Tibial nerve (tissue), 4 donors: ENCODE measurements at places on chromosomes 7 and 10.

GRCh38 chr7:44667190-44667589, 60.8 kb downstream of the OGDH start:
- no peak for DNase-seq

DNA sequence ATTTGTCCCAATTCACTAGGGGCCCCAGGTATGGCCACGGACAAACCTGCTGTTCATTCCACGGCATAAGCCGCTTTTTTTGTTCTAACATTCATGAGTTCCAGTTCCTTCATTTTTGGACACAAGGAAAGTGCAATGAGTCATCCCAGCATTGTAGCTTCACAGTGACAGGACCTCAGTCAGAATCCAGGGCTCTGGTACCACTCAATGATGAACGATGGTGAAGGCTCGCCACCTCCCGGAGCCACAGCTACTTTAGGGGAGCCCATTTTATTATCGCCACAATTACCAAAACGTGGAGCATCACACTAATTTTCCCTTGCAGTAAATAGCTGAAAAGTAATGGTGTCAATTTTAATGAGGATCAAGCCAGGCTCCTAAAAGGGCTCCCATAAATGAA, 62.9 kb downstream of the FGFR2 start:
- no peak for DNase-seq

DNA sequence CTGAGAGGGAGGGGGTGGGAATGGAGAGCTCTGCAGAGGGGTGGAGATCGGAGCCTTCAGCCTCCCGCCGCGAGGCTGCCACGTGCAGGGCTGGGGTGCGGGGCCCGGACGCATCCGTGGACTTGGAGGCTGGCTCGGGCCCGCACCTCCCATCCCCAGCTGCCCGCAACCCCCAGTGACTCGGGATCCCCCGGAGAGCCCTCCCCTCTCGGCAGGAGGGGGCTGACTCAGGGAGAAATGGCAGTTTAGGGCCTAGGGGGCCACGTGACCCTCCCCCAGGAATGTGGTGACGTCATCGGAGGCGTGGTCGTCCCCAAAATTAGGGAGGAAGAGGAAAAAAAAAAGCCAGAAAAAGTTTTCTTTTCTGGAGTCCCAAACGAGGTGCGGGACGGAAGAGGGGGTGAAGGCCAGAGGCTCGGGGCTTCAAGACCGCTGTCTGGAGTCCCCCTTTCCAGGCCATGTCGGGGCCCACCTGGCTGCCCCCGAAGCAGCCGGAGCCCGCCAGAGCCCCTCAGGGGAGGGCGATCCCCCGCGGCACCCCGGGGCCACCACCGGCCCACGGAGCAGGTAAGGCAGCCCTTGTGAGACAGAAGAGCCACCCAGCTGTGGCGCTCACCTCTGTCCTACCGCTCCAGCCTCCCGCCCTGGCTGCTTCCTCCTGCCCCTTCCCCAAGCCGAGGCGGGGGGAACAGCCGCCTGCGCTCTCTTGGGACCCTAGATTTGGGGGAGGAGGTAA, at the start of gene TRIP6:
Gene TRIP6 (plus strand): TSS at position 348 of the 736 bp plus-strand sequence. CDS start 111 bp downstream, at position 459.
- peak; percentile 89 for DNase-seq

GRCh38 chr10:70952401-70952800, 64.0 kb upstream of the PCBD1 start:
- DNase-seq, result no peak

- no peak for DNase-seq
Observed at GRCh38 chr7:108030516-108030915, 27.6 kb upstream of the LAMB1 start.

- no peak for DNase-seq
Observed at GRCh38 chr7:75599244-75599781, 107.2 kb downstream of the SPDYE5 start.

DNA sequence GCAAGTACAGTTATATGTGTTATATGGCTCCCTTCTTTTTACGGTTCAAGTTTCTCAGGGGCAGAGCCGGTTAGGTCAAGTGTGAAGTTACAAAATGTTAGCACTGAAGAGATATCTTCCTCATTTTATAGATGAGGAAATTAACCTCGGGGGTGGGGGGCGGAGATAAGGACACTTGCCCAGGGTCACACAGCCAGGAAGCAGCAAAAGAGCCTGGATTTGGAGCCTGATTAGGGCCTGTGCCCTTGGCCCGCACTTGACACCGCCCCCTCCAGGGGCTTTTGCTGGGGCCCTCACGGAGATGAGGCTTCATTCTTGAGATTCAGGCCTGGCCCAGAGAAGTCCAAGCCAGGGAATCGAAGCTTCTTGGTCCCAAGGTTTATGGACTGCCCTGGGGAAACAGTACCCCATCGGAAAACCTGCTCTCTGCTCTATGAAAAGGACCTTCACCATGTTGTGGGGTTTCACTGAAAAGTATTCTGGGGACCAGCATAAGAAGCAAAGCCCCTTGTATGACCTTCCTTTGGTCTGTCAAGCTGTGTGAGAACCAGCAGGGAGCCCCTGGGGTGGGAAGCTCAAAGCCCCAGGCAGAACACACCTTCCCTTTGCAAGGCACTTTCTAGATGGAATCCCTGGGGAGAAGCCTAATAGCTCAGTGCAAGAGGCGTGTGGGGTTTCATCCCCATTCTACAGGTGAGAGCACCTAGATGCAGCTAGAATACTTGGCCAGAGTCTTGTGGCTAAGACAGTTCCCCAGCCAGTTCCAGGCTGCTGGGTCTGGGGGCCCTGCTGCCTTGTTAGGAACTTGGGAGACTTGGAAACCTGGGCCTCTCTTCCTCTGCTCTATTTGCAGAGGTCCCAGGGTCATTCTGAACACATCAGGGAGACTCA, 21.9 kb downstream of the UNC5B start:
- no peak for DNase-seq

DNA sequence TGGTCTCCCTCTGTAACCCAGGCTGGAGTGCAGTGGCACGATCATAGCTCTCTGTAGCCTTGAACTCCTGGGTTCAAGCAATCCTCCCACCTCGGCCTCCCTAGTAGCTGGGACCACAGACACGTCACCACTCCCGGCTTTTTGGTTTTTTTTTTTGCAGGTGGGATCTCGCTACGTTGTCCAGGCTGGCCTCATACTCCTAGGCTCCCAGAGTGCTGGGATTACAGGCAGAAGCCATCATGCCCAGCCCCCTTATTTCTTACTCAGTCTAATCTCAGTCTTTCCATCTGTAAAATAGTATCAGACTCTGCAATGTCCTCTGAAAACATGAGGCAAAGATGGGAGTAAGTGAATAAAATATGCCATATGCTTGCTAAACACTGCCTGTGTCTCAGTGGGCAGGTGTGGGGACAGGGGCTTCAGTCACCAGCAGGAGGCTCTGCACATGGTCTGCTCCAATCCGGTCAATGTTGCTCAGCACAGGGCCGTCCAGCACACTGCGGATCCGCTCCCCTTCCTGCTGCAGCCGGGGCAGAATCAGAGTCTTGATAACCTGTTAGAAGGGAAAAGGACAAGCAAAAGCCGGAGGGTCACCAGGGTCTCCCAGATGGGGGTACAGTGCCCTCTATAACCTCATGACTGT, 8.2 kb downstream of the AP4M1 start:
- DNase-seq, result no peak

DNA sequence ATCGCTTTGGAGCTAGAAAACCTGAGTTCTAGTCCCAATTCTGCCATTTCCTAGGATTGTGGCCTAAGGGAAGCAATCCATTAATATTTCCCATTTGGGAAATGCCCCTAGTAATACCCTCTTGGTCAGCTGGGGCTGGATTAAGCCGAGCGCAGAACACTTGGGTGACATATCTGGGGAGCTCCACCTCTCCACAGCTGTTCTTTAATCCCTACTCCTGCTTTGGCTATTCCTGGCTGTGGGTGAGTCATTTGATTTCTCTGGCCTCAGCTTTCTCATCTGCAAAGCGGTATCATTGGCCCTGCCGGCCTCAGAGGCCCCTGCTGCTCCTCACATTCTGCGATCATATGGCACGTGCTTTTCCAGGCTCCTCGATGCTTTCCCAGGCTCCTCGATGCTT, 108.3 kb downstream of the BUB3 start:
- no peak for DNase-seq

- DNase-seq, result no peak
Observed at GRCh38 chr10:35674843-35675242, 32.7 kb upstream of the FZD8 start.

DNA sequence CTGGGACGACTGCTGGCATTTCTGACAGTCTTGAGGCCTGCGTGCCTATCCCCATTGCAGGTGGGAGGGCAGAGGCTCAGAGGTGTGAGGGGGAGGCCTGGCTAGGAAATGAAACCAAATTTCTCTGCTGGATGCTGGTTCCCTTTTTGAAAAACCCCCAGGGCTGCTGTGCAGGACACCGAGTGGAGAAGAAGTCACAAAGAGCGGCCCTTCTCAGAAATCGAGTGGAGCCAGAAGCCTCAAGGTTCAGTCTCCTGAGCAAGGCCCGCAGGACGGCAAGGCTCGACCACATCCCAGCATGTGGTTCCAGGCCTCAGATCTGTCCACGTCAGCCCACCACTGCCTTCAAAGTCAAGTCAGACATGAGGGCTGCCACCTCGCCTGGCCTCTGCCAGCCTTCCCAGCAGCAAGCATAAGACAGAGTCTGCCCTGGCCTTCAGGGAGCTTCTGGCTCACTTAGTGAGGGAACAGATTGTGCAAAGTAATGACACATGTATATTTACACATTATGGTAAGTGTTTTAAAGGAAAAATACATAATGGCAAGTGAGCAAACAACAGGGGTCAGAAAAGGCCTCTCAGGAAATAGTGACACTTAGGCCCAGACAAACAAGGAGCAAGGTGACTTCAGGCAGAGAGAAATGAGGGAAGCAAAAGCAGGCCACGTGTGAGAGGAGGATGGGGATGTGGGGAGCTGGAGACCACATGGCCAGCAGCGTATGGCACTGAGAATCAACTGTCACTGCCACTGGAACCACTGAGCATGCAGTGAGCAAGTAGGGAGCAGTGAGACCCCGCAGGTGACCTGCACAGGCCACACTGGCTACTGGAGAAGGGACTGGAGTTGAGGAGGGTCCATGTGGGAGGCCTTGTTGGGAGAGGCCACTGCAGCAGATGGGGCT, 86.7 kb downstream of the ARHGAP22 start:
- DNase-seq, result no peak

DNA sequence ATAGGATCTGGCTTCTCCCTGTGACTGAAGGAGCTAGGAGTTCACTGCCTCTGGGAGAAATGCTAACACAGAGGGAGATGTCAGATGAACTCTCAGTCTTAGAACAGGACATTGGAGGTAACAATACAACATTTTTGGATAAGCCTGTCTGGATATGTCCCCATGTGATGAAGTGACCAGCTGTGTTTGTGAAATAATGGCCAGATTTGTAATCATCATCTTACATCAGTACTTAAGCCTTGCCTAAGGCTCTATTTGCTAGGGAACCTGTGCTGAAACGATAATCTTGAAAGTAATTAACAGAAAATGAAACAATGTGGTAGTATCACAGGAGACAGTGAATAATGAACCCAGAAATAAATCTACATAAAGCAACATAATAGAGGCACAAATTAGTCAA, 56.2 kb downstream of the CRPPA start:
- no peak for DNase-seq

- DNase-seq, result peak; percentile 12
Observed at GRCh38 chr10:97332591-97333350, 1.8 kb downstream of the FRAT2 start.

GRCh38 chr10:88281592-88282347, 301.3 kb downstream of the RNLS start:
- DNase-seq, result no peak

DNA sequence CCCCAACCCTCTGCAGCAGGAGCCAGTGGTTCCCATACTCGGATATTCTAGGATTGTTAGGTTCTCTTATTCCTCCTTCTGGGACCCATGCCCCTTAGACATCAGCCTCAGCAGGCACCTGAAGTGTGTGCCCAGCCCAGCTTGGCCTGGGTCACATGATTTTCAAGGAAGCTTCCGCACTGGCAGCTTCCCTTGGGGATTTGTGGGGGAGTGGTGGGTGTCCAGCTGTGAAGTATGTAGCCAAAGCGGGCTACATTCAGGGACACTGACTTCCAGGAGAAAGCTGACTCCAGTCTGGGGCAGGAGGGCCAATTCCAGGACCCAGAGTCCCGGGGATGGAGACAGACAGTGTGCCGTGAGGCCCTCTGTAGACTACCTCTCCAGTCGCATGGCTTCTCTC, 1.3 kb downstream of the LDB1 start:
- peak; percentile 17 for DNase-seq

GRCh38 chr7:128266883-128267594, 26.0 kb downstream of the LEP start:
- peak; percentile 22 for DNase-seq

DNA sequence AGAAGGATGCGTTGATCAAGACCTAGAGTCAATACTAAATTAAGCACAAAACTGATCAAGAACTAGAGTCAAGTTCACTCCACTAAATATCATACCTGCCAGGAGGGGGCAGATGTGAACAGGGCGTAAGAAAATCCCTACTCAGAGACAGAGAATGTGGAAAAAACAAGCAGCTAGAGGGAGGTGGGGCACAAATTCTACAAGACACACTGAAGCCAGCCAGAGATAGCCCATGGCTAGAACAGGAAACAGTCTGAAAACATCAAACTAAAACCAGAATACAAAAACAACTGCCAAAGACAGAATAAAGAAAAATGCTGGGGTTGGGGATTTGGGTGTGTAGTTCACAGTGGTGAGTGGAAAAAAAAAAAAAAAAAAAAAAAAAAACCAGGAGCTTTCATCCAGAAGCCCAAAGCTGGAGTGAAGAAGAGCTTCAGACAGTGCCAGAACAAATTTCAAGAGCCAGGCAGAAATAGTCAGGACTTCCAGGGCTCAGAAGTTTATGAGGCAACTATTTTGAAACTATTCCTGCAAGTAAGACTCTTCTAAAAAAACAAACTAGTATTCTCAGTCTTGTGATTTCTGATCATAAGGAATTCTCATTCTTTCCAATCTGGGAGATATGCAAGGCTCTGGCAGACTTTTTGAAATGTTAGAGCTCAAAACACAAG, 118.3 kb downstream of the CCDC71L start:
- peak; percentile 81 for DNase-seq

DNA sequence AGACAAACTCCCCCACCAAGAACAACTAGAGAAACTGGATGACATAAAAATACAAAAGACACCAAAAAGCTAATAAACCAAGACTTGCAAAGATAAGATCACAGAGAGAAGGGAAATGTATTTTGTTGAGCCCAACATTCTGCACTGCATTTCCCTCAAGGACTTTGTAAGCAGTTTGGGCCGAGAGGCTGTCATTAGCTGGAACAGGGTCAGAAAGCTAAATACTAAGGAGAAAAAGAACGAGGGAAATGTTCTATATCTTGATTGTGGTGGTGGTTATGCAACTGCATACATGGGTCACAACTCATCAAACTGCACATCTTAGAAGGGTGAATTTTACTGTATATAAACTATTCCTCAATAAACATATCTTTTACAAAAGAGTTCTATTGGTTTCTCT, 315.0 kb downstream of the IPMK start:
- no peak for DNase-seq

GRCh38 chr7:42081671-42082070, 155.3 kb downstream of the GLI3 start:
- no peak for DNase-seq

GRCh38 chr10:65798133-65798532, 1127.7 kb upstream of the LRRTM3 start:
- DNase-seq, result no peak

- DNase-seq, result no peak
Observed at GRCh38 chr10:29386342-29386999, 97.6 kb downstream of the LYZL1 start.

- DNase-seq, result no peak
Observed at GRCh38 chr10:79027147-79028055, 41.4 kb upstream of the ZMIZ1 start.
